ENCODE measurements at places on chromosomes 3 and 15.

GRCh38 chr15:24269923-24270322, 405.7 kb upstream of the NPAP1 start:
- no peak for DNase-seq

DNA sequence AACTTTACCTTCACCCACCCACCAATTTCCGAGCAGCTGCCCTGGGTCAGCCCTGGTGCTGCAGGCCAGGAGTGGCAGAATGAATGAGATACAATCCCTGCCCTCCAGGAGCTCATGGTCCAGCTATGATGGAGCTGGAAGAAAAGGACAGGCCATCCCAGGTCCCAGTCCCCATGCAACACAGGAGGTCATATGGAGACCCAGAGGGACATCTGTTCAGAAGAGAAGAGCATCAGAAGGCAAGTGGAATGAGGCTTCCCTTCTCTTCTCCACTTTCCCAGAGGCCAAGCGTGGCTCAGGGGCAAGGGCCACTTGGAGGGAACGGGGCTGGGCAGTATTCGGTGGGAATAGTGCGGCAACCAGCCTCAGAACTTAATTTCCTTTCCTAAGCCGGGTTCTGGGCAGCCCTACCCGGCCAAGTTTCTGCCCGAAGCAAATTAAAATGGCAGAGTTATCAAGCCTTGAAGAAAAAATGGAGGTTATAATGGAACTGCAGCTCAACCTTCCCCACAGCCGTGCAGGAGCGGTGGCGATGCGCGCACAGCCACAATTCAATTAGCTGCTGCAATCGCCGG, 35.9 kb downstream of the TLE3 start:
- DNase-seq = no peak

GRCh38 chr3:43389388-43390254, 103.3 kb downstream of the SNRK start:
- peak; percentile 49 for DNase-seq

DNA sequence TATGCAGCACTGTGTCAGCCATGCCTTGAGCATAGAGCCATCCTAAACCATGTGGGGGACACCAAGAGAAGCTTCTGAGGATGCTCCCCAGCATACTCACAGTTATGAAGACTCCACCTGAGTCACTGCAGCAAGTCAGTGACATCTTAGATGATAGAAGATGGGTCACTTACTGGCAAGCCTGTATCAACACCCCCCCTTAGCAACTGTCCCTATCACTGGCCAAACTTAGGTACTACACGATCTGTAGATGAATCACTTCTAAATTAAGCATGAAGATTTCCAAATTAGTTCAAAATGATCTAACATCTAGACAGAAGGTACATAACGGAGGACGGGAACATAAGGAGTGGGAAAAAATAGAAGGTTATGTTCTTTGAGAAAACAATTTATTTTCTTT, 13.2 kb upstream of the LMCD1 start:
- no peak for DNase-seq

DNA sequence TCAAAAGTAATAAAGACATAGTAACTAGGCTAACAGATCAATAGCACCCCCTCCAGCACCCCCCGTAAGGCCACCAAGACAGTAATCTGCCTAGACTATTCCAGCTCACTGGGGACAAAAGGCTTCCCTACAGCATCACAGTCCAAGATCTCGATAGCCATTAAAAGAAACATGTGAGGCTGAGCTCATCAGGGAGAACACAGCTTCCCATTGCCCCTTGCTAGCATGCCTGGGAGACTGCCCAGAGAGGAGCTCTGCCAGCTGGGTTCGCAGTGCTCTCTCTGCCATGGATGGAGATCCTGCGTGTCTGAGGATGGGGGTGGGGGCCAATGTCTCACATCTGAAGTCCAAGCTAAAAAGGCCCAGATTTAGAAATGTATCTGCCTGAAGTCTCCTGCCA, 17.8 kb downstream of the LRIG1 start:
- DNase-seq = no peak

- peak; percentile 22 for DNase-seq
Observed at GRCh38 chr15:43376017-43376705, 5.3 kb downstream of the TUBGCP4 start.

- no peak for DNase-seq
Observed at GRCh38 chr3:150843241-150843640, 62.0 kb downstream of the MINDY4B start.

DNA sequence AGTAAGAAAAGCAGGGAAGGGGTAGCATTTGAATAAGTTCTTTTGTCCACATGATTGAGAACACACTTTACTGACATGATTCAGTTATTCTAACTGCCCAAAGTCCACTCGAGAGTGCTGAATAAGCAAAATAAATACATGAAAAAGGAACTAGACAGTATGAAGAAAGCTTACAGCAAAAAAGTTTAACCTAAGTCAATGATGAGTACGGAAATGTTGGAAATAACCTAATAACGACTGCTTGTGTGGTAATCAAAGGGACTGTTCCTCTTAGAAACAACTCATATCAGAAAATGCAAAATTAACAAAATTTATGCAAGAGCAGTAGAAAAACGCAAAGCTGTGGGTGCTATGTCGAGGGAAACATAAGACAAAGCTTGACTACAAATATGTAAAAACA, 36.6 kb downstream of the DMXL2 start:
- no peak for DNase-seq

DNA sequence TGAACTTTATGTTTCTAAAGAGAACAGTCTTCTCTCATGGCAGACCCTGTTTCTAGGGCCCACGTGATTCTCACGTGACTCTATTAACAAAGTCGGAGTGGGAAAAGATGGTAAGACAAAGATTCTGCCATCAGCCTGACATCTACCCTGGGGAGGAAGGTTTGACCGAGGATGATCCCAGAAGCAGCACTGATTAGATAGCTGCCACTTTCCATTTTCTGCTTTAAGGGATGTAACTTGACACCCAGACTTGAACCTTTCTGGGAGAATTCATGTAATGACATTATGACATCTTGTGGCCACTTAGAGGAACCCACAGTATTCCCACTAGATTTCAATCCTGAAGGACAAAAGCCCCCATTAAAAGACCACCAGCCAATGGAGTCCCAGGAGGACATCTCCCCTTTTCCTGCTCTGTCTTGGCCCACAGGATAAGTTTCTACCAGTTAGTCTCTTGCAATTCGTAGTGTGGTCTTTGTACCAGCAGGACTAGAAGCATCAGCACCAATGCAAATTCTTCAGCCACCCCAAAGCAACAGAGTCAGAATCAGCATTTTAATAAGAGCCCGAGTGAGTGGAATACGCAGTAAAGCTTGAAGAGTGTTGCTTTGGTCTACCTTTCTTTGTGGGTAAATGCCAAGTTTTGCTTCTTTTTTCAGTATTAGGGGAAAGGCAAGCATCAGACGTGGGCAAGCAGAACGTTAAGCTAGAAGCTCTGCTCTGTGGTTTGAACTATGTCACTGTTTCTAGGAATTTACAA, 480.5 kb upstream of the PROK2 start:
- DNase-seq = no peak

DNA sequence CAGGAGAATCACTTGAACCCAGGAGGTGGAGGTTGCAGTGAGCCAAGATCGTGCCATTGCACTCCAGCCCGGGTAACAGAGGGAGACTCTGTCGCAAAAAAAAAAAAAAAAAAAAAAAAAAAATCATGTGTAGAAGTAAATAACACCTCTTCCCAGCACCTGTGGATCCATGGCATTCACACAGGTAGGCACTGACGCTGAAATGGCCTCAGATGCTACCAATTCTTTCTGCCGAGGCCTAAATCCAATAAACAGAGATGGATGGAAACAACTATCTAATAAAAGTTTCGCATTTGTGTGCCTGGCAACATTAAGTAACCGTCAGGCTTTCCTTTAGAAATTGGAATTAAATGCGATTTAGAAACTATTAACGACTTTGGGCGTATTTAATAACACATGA, 10.3 kb upstream of the LRRC2 start:
- DNase-seq = no peak

- DNase-seq = no peak
Observed at GRCh38 chr15:93974804-93975481, 256.4 kb upstream of the MCTP2 start.

- DNase-seq = no peak
Observed at GRCh38 chr3:109089265-109089664, 28.7 kb downstream of the MORC1 start.

DNA sequence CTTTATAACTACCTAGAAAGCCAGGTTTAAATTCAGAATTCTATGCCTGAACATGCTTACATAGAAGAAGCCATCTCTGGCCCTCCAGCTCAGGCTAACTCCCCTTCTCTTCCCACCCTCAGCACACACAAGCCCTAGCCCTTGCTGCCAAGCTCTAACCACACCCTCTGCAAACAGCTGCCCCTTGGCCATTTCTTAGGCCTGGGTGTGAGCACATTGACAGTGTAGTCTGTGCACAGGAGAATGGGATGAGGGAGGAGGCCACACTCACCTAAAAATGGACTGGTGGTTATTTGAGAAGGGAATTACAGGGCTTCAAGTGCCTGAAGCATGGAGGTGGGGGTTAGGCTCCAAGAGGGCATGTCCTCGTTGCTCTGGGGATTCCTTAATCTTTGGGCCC, 42.3 kb upstream of the SLC25A36 start:
- no peak for DNase-seq

DNA sequence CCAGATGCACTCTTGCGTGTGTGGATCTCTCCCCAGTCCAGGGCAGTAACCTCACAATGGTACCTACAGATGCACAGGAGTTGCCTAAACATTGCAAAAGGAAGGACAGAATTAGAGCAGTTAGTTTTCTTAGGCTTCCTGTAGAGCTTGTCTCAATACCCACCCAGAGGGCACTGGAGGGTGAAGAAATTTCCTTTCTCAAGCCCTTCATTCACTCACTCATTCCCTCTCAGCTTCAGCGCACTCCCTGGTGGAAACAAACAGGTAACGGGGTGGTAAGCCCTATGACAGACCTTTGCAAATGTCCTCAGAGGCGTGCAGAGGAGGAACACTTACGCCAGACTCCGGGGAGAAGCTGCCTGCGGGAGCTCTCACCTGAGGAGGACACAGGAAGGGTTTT, 267.4 kb upstream of the HES1 start:
- DNase-seq = no peak

DNA sequence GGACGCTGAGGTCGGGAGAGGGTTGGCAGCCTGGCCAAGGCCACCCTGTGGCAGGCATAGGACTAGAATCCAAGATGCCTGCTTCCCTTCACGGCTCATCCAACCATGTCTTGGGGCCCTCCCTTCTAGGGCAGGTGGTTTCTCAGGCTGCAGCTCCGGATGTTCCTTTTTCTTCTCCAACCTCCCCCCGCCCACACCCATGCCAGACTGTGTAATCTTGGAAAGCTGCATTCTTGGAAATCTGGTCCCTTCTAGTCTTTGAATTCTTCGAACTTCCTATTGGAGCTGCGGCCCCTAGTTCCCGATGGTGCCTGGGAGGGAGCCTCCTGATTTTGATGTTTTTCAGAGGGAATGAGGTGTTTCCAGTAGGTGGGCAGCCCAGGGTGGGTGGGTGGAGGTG, 109.8 kb downstream of the FBLN2 start:
- no peak for DNase-seq

DNA sequence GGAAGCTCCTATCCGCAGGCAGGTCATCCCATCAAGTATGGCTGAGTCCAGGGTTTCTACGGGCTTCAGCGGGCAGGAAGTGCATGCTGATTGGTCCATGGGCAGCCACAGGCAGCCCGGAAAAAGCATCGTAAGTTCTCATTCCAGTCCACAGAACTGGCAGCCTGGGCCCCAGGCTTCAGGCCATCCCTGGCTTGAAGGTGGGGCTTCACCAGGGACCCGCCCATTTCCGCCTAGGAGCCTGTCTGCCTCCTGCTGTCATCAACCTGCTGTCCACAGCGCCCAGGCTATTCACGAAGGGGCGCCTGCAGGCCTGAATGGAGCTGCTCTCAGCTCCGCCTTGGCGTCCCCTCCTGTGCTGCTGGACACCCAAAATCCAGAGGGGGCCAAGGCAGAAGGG, 13.9 kb downstream of the PCYT1A start:
- no peak for DNase-seq

- no peak for DNase-seq
Observed at GRCh38 chr3:56923526-56924224, 121.9 kb upstream of the ARHGEF3 start.

DNA sequence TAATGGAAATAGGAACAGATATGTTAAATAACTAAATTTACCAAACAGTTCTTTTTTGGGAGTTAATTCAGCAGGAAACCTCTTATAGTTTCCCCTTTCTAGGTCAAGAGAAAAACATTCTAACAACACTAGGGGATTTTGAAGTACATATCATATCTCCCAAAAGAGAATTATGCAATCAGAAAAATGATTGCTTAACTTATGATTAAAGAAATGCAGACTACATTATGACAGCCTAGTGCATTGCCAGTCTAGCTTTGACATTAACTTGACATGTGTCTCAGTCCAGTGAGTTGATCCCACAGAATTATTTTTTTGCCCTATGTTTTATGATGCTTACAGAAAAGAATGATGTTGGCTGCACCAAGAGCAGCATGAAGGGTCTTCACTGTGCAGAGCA, 31.7 kb upstream of the NPHP3 start:
- DNase-seq = no peak

DNA sequence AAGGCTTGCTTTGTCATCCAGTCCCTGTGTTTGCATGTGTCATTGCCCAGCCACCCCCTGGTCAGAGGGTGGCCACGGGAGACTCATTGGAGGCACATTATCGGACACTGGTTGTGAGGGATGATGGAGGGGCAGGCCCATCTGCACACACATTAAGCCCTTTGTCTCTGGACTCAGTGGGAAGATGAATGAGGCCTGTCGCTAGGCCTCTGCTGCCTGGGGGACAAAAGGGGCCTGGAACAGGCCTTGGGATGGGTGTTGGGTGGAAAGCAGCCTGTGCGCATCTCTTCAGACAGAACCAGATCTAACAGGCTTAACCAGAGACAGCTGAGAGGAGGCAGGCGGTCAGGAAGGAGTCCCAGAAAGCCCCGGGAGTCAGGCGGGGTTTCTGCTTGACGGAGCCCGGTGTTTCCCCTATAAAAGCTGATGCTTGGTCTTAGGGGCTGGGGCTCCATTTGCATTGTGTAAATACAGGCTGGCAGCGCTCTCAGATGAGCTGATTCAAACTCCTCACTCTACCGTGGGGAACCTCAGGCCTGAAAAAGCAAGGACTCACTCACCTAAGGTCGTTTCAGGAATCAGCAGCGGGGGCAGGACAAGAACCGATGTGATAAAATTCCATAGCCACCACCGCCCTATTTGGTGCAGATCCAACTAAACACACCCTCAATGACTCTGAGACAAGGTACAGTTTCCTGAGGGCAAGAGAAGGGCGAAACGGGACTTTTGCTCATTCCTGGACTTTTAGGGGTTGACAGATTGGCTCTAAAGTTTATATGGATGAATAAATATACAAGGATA, 17.1 kb upstream of the SKIC8 start:
- no peak for DNase-seq

DNA sequence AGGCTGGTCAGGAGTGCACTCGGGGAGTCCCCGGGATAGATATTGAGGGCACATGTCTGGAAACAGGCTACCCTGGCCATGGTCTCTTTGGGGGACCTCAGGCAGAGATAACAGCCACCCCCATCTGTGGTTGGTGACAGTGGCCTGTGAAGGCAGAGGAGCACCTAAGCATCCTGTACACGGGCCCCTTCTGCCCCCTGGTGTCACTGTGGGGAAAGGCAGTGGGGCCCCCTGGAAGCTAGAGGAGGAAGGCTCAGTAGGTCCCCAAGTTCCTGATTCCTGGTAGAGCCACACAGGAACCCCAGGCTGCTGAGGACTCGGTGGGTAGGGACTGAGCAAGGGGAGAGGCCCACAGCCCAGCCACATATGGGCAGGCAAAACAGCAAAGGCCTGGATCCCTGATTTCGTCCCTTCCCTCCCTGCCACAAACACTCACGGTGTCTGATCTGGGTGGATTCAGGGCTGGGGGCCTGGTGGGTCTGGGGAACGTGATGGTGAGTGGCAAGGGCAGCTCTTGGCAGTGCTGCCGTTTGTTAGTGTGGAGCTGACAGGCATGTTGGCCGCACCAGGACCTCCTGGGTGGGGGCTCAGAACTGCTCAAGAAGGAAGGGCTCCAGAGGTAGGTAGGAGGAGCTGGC, 14.1 kb upstream of the CXCR6 start:
- DNase-seq = peak; percentile 53
